ENCODE measurements at places on chromosomes 5 and 9.

- no peak for DNase-seq
Measured at GRCh38 chr5:131193106-131193505, 22.4 kb downstream of the LYRM7 start.

DNA sequence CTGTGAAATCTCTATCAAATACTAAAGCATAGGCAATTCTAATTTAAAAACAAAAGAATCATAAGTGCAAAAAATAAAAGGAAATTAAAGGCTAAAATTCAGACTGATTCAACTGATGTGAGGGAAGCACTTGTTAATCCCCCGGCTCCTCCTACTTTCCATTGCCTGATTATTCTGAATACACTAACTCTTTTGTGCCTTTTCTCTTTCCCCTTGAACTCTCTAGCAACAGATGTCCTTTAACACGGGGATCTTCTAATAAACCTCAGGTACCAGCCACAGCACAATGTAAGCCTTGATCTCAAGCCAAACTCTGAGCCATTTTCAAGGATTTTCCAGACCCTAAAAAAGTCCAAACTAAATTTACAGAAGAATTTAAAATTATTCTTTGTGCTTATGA, 61.5 kb downstream of the KCNV2 start:
- DNase-seq, result no peak

- no peak for DNase-seq
Measured at GRCh38 chr5:54548565-54548964, 31.0 kb downstream of the SNX18 start.

- DNase-seq, result no peak
Measured at GRCh38 chr5:30446456-30446855, 747.0 kb upstream of the CDH6 start.

DNA sequence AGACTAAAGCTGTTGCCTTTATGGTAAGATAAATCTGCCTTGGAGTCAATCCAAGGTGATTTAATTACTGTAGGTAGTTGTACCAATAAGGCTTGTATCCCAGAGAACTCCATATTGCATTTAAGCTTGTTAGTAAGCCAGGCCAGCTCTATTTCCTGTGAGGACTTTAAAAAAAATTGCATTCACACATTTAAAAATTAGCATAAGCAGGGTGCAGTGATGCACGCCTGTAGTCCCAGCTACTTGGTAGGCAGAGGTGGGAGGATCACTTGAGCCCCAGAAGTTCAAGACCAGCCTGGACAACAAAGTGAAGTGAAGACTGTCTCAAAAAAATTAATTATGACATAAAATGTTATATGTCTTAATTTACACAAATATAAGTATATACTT, 28.7 kb upstream of the ABL1 start:
- no peak for DNase-seq

DNA sequence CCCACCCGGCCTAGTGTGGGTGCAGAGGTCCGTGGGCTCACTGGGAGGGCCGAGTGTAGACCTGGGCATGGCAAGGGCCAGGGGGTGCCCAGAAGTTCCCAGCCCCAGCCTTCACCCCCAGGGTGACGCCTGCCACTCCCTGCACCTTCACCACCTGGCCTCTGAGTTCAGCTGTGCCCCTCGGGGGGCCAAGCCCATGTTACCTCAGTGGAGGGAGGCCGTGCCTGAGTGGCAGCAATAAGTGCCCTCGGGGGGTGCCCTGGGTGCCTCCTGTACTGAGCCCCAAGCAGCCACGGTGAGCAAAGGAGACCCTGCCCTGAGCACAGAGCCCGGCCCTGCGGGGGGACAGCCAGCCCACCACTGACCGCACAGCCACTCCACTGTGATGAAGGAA, 10.3 kb upstream of the FCN2 start:
- DNase-seq, result no peak

DNA sequence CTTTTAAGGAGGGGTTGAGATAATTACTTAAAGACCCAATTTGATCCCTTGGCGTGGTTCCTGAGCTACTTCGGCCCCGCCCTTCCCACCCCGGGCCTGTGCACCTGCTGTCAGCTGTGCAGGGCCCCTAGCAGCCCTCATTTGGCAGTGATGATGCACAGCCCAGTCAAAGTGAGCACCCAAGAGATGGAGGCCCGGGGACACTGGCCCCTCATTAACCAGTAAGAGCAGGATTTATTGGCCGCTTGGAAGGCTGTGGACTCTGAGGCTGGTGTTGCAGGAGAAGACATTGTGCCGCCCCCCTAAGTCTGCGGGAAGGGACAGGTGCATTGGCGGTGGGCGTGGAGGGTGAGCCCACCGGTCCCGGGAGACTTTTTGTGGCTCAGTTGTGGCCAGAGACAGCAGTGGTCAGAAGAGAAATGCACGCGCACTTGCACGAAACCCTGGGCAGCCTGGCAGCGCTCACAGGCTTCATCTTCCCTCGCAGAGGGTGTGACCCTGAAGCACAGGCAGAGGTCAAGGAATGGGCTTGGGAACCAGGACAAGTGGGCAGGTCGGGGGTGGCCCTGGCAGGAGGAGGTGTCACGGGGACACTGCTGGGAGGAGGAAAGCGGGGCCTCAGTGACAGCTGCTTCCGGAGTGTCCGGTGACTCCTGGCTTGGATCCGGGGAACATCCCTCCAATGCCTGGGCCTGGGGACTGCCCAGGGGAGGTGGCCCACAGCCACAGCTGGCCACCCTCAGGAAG, 74.0 kb upstream of the RXRA start:
- DNase-seq, result no peak

GRCh38 chr5:107669096-107670031, 1.4 kb downstream of the EFNA5 start:
- DNase-seq, result peak; percentile 23

GRCh38 chr5:39189292-39189955, 29.9 kb downstream of the FYB1 start:
- DNase-seq, result no peak

DNA sequence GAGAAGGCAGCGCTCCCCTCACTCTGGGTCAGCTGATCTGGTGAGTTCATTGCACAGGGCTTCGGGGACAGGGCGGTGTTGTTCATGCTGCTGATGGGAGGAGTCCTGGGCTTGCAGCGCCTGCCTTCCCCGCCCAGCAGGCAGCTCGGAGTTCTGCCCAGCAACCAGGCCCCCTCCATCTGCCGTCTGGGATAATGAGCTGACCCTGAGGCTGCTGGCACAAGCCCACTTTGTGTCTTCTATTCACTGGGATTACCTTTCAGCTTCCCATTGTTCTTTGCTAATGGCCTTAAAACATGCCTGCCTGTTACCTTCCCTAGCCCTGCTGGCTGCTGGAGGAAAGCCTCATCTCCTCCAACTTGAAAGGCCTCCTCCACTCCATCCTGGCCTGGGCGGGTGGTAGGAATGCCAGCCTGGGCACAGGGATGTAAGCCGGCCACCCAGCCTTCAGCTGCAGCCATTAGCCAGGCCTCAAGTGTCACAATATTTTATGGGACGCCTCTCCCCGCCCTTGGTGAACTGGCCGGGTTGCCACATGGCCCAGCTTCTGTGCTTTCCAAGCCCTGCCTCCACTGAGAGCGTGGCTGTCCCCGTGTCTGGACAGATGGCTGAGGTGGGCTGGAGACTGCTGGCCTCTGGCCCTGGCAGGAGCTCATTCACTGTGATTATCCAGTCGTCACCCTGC, 70.4 kb downstream of the GADD45G start:
- no peak for DNase-seq

DNA sequence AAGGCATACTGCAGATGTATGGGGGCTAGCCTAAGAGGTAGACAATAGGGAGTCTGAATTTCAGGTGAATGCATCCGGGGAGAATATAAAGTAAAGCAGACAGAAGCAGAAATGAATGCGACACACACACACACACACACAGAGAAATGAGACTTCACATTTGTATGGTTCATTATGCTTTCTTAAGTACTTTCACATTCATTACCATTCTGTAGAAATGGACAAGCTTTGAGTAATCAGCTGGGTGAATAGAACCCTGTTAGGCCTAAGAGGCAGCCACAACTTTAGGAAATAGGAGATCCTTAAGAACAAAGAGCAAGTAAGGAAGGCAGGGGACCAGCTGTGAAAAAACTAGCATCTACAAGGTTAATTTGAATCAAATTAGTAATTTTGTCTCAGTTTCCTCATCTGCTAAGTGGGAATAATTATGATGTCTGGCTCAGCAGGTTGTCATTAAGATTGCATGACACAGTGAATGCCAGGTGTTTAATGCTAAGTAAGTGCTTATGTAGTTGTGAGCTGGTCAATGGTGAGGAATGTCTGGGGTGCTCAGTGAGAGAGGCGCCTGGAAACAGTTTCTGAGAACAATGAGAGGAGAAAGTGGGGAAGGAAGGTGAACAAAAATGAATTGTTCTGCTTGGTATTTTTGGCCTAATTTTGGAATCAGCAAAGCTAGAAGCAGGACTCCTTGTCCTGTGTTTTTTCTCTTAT, 265.8 kb upstream of the CLINT1 start:
- no peak for DNase-seq

DNA sequence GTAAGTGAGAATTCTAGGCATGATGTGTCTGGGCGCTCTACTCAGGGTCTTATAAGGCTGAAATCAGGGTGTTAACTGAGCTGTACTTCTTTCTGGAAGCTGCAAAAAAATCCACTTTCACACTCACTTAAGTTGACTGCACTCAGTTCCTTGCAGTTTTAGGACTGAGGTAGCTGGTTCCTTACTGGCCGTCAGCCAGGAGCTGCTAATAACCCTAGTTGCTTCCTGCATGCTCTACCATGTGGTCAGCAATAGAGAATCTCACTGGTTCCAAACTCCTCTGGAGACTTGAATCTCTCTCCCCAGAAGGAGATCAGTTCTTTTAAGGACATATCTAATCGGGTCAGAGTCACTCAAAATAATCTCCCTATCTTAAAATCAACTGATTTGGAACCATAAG, 911.2 kb downstream of the EFNA5 start:
- DNase-seq, result no peak

DNA sequence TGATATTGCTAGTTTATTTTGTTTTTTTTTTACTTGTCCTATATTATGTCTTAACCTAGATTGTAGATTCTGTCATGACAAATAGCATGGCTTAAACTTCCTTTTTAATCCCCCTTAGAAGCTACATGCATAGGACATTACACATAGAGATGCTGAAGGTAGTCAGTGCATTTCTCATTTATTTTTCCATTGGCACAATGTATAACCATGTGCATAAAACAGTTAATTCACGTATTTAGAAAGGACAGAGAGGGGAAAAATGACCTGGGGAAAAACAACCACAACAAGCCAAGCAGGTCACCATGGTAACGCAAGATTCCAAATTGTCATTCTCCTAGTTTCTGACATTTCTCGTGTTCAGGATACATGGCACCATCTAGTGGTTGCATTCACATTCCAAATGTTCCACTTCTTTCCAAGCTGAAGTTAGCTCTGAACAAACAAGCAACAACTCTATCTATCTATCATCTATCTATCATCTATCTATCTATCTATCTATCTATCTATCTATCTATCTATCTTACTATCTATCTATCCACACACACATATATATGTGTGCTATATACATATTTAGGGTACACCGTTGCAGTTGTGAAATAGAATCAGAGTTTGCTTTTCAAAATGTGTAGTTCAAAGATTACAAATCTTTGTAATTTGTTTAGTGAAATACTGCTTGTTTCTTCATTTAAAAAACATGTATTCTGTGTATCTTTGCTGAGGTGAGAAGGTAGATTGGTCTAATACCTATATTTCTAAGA, 487.2 kb upstream of the ST8SIA4 start:
- peak; percentile 19 for DNase-seq

GRCh38 chr5:172003746-172004145, 2.7 kb downstream of the FBXW11 start:
- DNase-seq, result no peak

GRCh38 chr5:59474324-59474723, 419.2 kb downstream of the PDE4D start:
- DNase-seq, result no peak

GRCh38 chr5:17304282-17304681, 86.9 kb downstream of the BASP1 start:
- DNase-seq, result no peak

DNA sequence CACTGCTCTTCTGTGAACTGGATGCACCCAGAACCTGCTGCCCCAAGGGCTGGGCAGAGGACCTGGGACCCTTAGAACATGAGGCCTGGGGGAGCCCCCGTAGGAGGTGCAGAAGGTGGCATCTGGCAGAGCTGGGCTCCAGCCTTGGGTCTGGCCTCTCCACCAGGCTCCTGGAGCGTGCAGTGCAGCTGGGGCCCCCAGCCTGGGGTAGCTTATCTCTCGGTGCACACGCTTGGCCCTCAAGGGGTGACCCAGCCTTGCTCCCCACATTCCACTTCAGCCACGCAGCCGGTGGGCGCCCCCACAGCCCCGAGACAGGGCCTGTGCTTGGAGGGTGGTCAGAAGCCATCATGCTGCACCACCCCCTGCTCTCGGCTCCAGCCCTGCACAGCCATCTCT, 5.6 kb upstream of the NR5A1 start:
- no peak for DNase-seq

GRCh38 chr9:95103871-95104580, 213.5 kb downstream of the FANCC start:
- DNase-seq, result no peak

DNA sequence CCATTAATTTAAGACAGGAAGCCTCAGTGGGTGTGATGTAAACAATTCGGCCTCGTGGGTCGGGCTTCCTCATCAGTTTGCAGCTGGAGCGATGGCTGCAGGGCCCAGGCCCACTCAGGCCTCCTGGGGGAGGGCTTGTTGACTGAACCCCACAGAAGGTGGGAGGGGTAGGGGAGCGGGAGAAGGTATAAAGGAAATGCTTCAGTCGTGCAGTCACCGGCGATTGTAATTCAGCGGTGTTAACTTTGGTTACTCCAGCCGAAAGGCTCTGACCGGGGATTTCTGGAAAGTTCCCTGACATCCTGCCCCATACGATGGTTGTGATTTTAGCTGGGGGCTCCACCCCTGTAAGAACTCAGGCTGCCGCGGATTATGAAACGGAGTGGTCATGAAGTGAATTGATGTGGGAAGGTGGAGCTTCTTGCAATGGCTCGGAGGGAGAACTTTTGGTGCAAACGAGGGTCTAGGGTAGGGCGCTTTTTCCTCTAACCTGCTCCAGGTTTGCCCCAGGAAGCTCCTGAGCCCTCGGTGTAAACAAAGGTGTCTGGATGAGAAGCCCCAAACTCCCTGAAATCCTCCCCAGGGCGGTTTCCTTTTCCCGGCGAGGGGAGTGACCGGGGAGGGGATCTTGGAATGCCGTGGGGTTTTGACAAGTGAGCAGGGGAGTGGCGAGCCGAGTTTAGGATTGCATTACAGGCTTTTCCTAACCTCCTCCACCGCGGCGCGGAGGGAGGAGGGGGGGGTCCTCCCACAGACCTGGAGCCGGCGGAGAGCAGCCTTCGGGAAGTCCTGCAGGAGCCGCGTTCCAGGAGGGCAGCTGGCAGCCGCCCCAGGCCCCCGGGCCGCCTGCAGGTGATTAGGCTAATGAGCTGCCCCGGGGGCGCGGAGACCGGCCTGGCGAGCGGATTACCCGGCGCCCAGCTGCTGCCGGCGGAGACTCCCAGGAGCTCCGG, 215.5 kb downstream of the PDZD2 start:
- DNase-seq, result peak; percentile 50

DNA sequence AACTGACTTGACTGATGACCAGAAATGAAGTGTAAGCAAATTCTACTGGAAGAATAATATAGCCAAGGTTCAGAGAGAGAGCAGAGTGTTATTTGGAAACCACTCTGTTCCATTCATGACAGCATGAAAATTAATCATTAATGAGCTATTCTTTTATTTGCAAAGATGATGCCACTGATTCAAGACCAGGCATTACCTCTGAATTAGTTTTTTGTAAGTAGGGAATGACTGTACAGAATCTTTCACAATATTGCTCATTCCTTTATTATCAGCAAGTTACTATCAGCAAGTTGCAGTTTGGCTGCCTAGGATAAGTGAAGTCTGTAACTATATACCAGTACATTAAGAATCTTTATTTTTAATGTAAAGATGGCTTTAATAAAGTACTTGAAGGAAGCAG, 75.1 kb upstream of the RGMB start:
- no peak for DNase-seq

Data from RCC 7860 (cell line).